CD4-positive, alpha-beta T cell treated with Interleukin-4 for 4 hours (primary cell): ENCODE measurements at places on chromosomes 1 and 21.
A peak's percentile ranks its signal among the peaks of the same experiment; 100 is the strongest.

- DNase-seq, result no peak
Measured at GRCh38 chr1:4711416-4712275, 57.2 kb downstream of the AJAP1 start.

- DNase-seq, result no peak
Measured at GRCh38 chr1:38941093-38941492, 537 bp downstream of the RHBDL2 start.

DNA sequence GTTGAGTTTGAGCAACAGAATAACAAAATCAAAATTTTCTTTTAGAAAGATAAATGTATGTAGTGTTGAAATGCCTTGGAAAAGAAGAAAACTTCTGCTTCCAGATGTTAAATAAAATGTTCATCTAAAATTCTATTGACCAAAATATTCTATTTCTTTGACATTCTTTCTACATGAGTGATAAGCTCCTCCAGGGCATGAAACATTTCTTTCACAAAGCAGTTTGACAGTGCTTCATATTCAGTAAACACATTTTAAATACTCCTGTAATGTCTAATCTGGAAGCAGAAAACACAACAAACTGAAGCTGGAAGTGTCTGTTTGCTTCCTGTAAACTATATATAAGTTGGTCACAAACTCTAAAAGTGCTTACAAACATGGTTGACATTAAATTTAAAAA, 61.5 kb downstream of the RGS21 start:
- DNase-seq, result no peak

- no peak for DNase-seq
Measured at GRCh38 chr1:4755301-4755845, 101.0 kb downstream of the AJAP1 start.

GRCh38 chr1:53049574-53049967, 12.4 kb upstream of the PODN start:
- no peak for DNase-seq

DNA sequence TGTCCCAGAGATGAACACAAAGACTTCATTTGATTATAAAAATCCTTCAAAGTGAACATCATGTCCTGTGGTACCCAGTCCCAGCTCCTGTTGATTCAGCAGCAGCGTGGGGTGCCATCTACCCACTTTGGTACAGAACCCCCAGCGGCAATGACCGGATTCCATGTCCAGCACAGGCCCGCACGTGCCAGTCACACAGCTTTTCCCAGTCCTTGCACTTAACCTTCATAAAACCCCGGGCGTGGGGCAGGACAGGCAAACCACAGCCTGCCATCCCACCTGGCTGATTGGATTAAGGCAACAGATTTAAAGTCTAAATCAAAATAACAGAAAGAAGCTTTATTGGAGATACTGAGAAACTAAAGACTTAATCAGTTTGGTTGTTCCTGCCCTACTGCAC, 15.5 kb downstream of the CEP104 start:
- no peak for DNase-seq

DNA sequence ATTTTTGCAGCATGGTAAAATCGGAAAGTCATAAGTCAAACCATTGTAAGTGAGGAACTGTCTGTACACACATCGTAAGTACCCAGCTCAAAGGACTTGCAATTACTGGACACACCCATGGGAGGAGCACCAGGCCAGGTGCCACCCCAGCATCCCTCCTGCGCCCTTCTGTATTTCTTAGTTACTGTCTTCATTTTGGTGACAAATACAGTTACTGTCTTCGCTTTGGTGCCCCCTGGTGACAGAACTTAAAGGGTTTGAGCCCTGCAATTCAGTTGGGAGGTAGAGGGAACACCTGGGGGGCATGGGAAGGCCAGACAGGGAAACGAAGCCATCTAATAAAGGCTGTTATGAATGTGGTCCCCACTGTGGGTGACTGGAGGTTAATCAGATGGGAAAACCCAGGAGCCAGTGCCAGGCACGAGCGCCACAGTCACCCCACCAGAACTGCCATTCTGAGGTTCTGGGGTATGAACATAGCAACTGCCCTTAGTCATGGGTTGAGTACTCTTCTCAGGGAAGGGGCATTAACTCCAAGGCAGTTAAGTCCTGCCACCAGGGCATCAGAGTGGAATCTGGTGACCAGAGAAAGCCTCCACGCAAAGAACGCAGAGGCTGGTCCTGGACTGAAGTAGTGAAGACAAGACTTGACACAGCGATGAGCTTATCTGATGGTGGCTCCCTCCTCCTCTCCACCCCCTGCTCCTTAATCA, 612.9 kb downstream of the PTPRU start:
- DNase-seq, result peak; percentile 28

GRCh38 chr1:156889802-156890580, 3.5 kb upstream of the PEAR1 start:
- peak; percentile 55 for DNase-seq

- no peak for DNase-seq
Measured at GRCh38 chr1:82507011-82507410, 706.3 kb downstream of the ADGRL2 start.

DNA sequence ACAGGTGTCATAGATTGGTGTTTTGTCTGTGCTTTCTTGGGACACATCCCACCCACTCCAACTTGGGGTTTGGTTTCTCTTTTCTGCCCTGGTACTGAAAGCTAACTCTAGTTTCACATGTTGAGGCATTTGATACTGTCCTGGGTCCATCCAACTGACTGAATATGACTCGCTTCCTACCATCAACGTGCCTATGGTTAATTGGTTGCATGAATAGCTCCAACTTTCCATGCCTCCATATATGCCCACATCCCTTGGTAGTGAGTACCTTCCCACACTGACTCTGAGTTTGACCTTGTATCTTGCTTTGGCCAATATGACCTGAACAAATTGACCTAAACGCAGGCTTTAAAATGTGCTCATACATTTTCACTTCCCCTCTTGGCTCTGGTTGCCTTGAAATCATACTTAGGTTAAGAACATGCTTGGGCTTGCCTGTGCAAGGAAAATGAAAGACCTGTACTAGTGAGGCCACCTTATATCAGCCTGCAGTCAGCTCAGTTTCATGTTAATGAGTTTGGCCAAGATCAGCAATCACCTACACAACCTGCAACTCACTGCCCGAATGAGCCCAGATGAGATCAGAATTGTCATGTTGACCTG, 81.0 kb upstream of the KCNK2 start:
- no peak for DNase-seq

- DNase-seq, result no peak
Measured at GRCh38 chr1:196774603-196775002, at the start of gene CFHR3. Gene CFHR3, plus strand, starts transcription at chr1:196774840. Its CDS starts 47 bp downstream, at chr1:196774887.

- DNase-seq, result no peak
Measured at GRCh38 chr1:40313329-40313957, 3.6 kb downstream of the COL9A2 start.

GRCh38 chr1:151779852-151780251, 10.4 kb downstream of the TDRKH start:
- DNase-seq, result no peak

- DNase-seq, result no peak
Measured at GRCh38 chr21:15443740-15444117, 286.1 kb upstream of the USP25 start.

DNA sequence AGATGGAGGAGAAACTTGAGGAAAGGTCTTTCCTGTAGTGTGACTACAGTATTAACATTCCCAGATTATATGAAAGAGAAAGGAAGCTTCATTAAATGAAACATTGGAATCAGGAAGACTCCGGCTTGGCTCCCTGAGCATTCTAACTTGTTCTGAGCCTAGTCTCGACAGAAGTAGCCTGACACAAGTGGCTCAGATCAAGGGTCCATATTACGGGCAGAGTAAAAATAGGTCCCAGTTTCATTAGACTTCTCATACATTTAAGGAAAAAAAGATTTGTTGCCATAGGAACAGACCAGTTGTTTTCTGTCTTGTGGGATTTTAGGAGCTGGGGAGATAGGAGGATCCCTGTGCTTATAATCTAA, 12.8 kb downstream of the SMAP2 start:
- DNase-seq, result no peak

- no peak for DNase-seq
Measured at GRCh38 chr1:169122976-169123375, 16.5 kb downstream of the ATP1B1 start.

GRCh38 chr1:201253906-201254624, 29.2 kb upstream of the PKP1 start:
- DNase-seq, result no peak

DNA sequence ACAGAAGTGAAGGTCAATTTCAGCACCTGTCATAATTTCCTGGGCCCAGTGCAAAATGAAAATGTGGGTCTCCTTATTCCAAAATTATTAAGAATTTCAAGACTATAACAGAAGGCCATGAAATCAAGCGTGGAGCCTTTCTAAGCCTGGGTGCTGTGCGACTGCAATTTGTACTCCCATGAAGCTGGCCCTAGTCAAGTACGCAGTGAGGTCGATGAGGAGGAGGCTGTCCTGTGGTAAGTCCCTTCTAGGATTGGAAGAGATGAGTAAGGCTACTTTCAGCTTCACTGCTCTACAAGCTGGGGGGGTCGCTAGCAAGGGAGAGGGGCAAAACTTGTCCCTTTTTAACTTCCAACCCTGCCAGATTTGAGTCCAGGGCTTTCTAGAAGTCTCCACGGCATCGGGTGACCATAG, 410 bp upstream of the NUDC start:
- no peak for DNase-seq

GRCh38 chr21:24903994-24904635, 703.2 kb downstream of the MRPL39 start:
- no peak for DNase-seq

DNA sequence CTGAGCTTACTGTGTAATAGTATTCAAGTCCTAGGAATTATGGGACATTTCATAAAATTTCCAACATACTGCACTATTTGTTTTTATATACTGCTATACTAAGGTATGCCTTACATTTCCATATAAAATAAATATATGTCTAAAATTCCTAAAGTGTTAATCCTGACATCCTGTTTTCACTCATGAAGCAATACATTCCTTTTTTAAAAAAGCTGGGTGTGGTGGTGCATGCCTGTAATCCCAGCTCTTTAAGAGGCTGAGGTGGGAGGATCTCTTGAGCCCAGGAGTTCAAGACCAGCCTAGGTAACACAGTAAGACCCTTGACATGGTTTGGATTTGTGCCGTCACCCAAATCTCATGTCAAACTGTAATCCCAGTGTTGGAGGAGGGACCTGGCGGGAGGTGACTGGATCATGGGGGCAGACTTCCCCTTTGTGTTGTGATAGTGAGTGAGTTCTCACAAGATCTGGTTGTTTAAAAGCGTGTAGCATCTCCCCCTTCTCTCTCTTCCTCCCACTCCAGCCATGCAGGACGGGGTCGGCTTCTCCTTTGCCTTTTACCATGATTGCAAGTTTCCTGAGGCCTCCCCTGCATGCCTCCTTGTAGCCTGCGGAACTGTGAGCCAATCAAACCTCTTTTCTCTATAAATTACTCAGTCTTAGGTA, 5.8 kb downstream of the CDC42BPA start:
- DNase-seq, result no peak

DNA sequence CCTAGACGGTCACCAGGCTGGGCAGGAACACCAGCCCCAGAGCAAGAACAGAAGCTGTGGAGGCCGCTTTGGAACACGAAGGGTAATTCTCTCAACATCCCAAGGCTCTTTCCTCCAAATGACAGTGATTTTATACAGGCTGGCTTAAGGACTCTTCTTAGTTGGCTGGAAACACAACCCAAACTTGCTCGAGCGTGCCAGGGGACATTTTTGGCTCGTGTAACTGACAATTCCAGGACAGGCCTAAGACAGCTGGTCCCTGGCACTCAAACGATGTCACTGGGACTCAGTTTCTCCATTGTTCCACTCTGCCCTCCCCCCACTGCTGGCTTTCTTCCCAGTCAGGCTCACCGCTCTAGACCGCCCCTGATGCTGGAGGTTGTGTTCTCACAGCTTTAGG, 164.7 kb downstream of the NPHP4 start:
- no peak for DNase-seq

DNA sequence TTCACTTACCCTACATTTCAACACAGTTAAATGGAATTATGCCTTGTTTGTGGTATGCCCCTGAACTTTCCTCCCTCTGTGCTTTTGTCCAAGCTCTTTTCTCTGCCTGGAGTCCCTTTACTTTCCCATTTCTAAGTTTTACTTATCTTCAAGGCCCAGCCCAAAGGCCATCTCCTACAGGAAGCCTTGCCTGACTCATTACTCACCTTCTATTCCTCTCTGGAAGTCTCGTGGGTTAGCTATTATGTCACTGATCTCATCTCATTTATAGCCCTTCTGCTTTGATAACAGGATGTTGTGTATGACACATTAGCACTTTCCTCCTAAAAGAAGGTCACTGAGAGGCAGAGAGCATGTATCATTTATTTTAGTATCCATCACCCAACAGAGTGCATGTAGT, 78.8 kb upstream of the CD1D start:
- DNase-seq, result no peak

DNA sequence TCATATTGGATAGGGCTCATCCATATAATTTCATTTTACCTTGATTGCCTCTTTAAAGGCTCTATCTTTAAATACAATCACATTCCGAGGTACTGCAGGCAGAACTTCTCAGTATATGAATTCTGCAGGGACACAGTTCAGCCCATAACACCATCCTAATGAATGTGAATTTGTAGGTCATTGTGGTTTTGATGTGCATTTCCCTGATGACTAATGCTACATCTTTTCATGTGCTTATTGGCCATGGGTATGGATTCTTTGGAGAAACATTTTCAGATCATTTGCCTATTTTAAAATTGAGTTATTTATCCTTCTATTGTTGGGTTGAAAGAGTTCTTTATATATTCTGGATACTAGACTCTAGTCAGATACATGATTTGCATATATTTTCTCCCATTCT, 9.6 kb upstream of the RPS6KC1 start:
- DNase-seq, result no peak

DNA sequence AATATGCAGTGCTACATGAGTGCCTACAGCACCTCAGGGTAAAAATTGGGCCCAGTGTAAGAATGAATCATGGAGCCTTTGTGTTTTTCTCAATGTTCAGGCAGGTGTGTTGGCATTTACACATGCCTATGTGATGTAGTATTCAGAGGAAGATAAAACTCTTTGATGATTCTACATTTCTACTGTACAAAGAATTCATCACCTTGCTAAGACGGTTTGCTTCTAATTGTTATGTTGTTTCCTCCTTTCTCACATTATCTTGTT, 867.3 kb downstream of the TTLL7 start:
- no peak for DNase-seq

GRCh38 chr1:30750731-30751291, 6.8 kb downstream of the LAPTM5 start:
- no peak for DNase-seq
